HepG2 (cell line): ENCODE measurements at places on chromosomes 1 and 21. TPM values are rescaled to one million over a fixed set of nuclear protein-coding genes. Genes with fewer than 3 reads are reported as not detected.

The MAN1C1 gene
- total RNA-seq = 0.15 and 0.49 TPM in 2 replicates

The SOD1 gene
- 537 and 796 TPM in 2 replicates for total RNA-seq

GRCh38 chr1:66439031-66439740 lies 94.8 kb upstream of the SGIP1 start:
- DNase-seq = no peak
- H3K4me1 ChIP-seq = no peaks in the 10 kb centered on the region
- no peak overlapping the region for H3K4me3 ChIP-seq
- no peaks in the 10 kb centered on the region for H3K36me3 ChIP-seq
- no peaks in the 10 kb centered on the region for H3K27me3 ChIP-seq

- no peak for DNase-seq
- peaks cover 35% of the 10 kb centered on the region for H3K36me3 ChIP-seq
- H3K27me3 ChIP-seq = no peaks in the 10 kb centered on the region; the same call in 1 of the 2 replicates
- H3K27ac ChIP-seq = no peak overlapping the region
- H3K4me1 ChIP-seq = peaks cover 13% of the 10 kb centered on the region
Observed at GRCh38 chr1:46647611-46648010, 20.6 kb downstream of the ATPAF1 start.

- H3K4me3 ChIP-seq = no peak overlapping the region
- no peaks in the 10 kb centered on the region for H3K36me3 ChIP-seq
- H3K4me1 ChIP-seq = no peaks in the 10 kb centered on the region
- no peaks in the 10 kb centered on the region for H3K27me3 ChIP-seq
- H3K27ac ChIP-seq = no peak overlapping the region
- no peak for DNase-seq
Observed at GRCh38 chr21:27152996-27153395, 186.1 kb upstream of the ADAMTS5 start.

The TRIM62 gene
- total RNA-seq = 0.53 and 1.1 TPM in 2 replicates

GRCh38 chr1:30321996-30322858 lies 401.2 kb downstream of the MATN1 start:
- H3K4me3 ChIP-seq = no peak overlapping the region
- H3K4me1 ChIP-seq = no peaks in the 10 kb centered on the region
- 0 out of 2 replicates have a peak, but pooled peaks cover 1% of the 10 kb centered on the region for H3K27me3 ChIP-seq
- no peaks in the 10 kb centered on the region for H3K36me3 ChIP-seq
- DNase-seq = no peak

DNA sequence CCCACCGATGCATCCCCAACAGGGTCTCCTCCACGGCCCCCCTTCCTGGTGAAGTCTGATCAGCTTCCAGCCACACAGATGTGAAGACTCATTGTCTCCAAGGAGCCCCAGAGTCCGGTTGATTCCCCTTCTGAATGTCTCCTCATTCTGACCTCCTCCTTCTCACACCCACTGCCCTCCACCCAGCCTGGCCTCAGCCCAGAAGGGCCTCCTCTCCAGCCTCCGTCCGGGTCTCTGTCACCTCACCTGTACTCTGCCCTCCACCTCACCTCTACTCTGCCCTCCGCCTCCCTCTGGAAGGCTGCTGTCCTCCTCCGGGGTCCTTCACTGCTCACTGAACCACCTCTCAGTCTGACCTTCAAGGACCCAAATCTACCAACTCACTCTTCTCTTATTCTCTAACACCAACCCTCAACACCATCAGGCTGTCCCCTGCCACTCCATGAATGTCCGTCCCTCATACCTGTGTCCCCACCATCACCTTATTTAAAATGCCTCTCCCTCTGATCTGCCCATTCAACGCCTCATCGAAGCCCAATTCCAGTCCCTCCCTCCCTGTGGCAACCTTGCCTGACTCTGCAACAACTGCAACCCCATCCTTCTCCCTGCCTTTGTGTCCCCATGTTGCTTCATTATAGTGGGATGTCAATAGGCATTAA lies 201.2 kb downstream of the TOMM20 start:
- peaks cover 32% of the 10 kb centered on the region for H3K4me1 ChIP-seq
- H3K4me3 ChIP-seq = no peak overlapping the region
- H3K27ac ChIP-seq = no peak overlapping the region
- DNase-seq = no peak
- H3K36me3 ChIP-seq = no peaks in the 10 kb centered on the region

- no peak overlapping the region for H3K4me3 ChIP-seq
- H3K27me3 ChIP-seq = no peaks in the 10 kb centered on the region; the same call in 1 of the 2 replicates
- no peaks in the 10 kb centered on the region for H3K4me1 ChIP-seq
- H3K27ac ChIP-seq = no peak overlapping the region
Observed at GRCh38 chr1:50257940-50258685, 149.4 kb downstream of the ELAVL4 start.

The FABP3 gene
- total RNA-seq = 0.24 and 0.46 TPM in 2 replicates

The CD5L gene
- total RNA-seq = not detected in 2 replicates

- H3K36me3 ChIP-seq = no peaks in the 10 kb centered on the region
- H3K4me3 ChIP-seq = no peak overlapping the region
- no peak overlapping the region for H3K27ac ChIP-seq
- H3K27me3 ChIP-seq = no peaks in the 10 kb centered on the region
- no peaks in the 10 kb centered on the region; the same call in 1 of the 2 replicates for H3K4me1 ChIP-seq
- no peak for DNase-seq
Observed at GRCh38 chr1:183936791-183937190, 100.7 kb downstream of the COLGALT2 start.

- H3K4me1 ChIP-seq = no peaks in the 10 kb centered on the region
- H3K36me3 ChIP-seq = no peaks in the 10 kb centered on the region
- H3K27me3 ChIP-seq = no peaks in the 10 kb centered on the region
- no peak overlapping the region for H3K27ac ChIP-seq
Observed at GRCh38 chr1:89369331-89369730, 5.5 kb downstream of the GBP6 start.

DNA sequence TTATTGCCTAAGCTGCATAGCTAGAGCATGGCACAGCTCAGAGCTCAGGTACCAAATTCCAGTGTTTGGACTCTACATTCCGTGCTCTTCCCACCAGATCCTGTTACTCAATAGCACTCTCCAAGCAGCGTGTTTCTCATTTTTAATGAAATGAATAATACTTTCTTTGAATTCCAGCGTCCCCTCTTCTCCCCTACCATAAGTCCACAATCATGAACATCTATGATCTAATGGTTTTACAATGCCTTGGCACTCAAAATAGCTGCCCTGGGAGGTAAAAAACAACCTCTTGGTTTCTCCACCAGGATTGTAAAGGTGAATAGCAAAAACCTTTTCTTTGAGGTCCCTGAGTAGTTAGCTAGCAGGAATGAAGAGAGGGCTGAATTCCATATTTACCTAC lies 480.0 kb upstream of the PKN2 start:
- DNase-seq = no peak
- H3K4me3 ChIP-seq = no peak overlapping the region
- H3K27me3 ChIP-seq = no peaks in the 10 kb centered on the region; the same call in 1 of the 2 replicates
- no peak overlapping the region for H3K27ac ChIP-seq
- H3K36me3 ChIP-seq = no peaks in the 10 kb centered on the region

GRCh38 chr1:117104986-117105385 lies 16.6 kb downstream of the TRIM45 start:
- no peaks in the 10 kb centered on the region for H3K27me3 ChIP-seq
- H3K4me1 ChIP-seq = 0 out of 2 replicates have a peak, but pooled peaks cover 7% of the 10 kb centered on the region
- no peak overlapping the region for H3K27ac ChIP-seq
- no peak for DNase-seq
- H3K4me3 ChIP-seq = no peak overlapping the region

The CNR2 gene
- not detected in 2 replicates for total RNA-seq

DNA sequence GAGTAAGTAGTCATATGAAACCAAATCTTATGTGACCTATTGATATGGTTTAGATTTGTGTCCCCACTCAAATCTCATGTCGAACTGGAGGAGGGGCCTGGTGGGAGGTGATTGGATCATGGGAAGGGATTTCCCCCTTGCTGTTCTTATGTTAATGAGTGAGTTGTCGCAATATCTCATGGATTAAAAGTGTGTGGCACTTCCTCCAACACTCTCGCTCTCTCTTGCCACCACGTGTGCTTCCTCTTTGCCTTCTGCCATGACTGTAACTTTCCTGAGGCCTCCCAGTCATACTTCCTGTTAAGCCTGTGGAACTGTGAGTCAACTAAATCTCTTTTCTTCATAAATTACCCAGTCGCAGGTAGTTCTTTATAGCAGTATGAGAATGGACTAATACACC lies 241.2 kb downstream of the RGS7 start:
- no peak overlapping the region for H3K4me3 ChIP-seq
- DNase-seq = no peak
- H3K27ac ChIP-seq = no peak overlapping the region
- H3K27me3 ChIP-seq = no peaks in the 10 kb centered on the region

- H3K4me1 ChIP-seq = no peaks in the 10 kb centered on the region
- no peak overlapping the region for H3K4me3 ChIP-seq
- H3K36me3 ChIP-seq = no peaks in the 10 kb centered on the region
- no peak overlapping the region for H3K27ac ChIP-seq
Observed at GRCh38 chr21:40924641-40925040, 77.7 kb upstream of the DSCAM start.

The NOS1AP gene
- total RNA-seq = 2.5 and 3.3 TPM in 2 replicates

- H3K36me3 ChIP-seq = peaks cover 14% of the 10 kb centered on the region; the same call in 2 of the 3 replicates
- H3K27me3 ChIP-seq = no peaks in the 10 kb centered on the region
- peaks cover 50% of the 10 kb centered on the region for H3K4me1 ChIP-seq
- no peak for DNase-seq
- peak overlapping the region; percentile 96 for H3K27ac ChIP-seq
Observed at GRCh38 chr1:67687198-67687545, 2.2 kb downstream of the GADD45A start.

DNA sequence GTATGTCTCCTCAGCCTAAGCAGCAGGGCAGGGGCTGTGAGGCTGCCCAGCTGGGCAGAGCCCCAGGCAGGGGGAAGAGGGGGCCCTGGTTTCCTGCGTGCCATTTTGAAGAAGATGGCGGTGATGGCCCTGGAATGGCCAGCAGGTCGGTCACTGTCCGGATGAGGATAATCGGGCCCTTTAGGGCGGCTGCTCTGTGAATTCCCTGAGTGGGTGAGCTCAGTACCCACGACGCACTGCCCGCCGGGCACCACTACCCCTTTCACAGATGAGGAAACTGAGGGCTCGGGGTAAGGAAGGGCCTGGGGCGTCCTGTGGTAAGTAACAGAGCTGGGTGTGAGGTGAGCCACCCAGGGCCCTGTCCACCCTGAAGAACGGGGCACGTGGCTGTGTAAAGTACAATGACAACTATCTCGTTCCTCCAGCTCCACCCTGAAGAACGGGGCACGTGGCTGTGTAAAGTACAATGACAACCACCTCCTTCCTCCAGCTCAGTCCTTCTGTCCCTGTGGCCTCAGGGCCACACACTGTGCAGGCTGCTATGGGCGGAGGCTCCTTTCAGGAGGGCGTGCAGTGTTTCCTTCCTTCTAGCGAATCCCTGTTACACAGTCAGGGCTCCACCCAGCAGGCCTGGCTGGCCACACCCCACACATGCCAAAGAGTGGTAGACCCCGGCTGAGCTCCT lies 23.2 kb downstream of the ITGB2 start:
- H3K27ac ChIP-seq = no peak overlapping the region
- no peaks in the 10 kb centered on the region for H3K36me3 ChIP-seq
- H3K27me3 ChIP-seq = 0 out of 3 replicates have a peak, but pooled peaks cover 7% of the 10 kb centered on the region
- no peak overlapping the region for H3K4me3 ChIP-seq
- H3K4me1 ChIP-seq = peaks cover 41% of the 10 kb centered on the region
- no peak for DNase-seq

- H3K36me3 ChIP-seq = no peaks in the 10 kb centered on the region; the same call in 1 of the 2 replicates
- peaks cover 21% of the 10 kb centered on the region for H3K4me1 ChIP-seq
- H3K4me3 ChIP-seq = peak overlapping the region; percentile 73
- H3K27me3 ChIP-seq = peaks cover 1% of the 10 kb centered on the region; the same call in 1 of the 3 replicates
- no peak for DNase-seq
Observed at GRCh38 chr1:156591181-156591431, 470 bp upstream of the NAXE start.

DNA sequence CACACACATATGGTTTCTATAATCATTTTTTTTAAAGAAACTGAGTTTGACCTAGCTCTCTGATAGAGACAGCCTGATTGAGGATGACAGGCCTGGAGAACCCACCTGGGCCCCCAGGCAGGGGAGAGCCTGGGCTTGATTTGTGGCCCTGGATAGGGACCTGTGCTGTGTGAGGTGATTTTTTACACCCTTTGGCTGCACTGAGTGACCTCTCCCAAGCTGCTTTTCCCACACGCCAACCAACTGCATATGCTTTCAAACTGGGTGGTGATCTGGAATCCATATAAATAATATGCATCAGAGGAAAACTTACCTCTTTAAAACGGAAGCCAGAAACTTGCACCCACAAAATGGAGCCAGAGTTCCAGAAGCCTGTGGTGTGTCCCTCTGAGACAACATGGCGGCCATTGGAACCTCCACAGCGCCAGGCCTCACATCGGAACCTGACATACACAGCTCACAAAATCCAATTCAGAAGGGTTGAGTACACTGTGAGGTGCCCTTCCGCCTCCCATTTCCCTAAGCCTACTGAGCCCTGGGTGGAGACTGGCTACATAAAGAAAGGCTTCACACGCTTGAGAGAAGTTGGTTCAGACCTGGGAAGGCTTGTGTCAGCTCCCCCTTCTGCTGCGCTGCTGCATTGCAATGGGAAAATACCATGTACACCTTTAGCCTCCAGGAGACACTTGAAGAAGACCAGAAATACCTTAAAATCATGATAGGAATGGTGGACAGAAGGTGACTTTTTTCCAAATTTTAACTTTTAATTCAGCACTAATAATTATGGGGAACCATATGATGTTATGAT lies 160.7 kb downstream of the HHIPL2 start:
- no peak overlapping the region for H3K4me3 ChIP-seq
- H3K27me3 ChIP-seq = no peaks in the 10 kb centered on the region
- H3K4me1 ChIP-seq = no peaks in the 10 kb centered on the region
- H3K36me3 ChIP-seq = no peaks in the 10 kb centered on the region
- DNase-seq = peak; percentile 21
- no peak overlapping the region for H3K27ac ChIP-seq

- H3K27me3 ChIP-seq = no peaks in the 10 kb centered on the region
- DNase-seq = peak; percentile 69
- no peak overlapping the region for H3K27ac ChIP-seq
- H3K4me1 ChIP-seq = no peaks in the 10 kb centered on the region; the same call in 1 of the 2 replicates
Observed at GRCh38 chr1:235513495-235514366, 9.5 kb upstream of the B3GALNT2 start.

DNA sequence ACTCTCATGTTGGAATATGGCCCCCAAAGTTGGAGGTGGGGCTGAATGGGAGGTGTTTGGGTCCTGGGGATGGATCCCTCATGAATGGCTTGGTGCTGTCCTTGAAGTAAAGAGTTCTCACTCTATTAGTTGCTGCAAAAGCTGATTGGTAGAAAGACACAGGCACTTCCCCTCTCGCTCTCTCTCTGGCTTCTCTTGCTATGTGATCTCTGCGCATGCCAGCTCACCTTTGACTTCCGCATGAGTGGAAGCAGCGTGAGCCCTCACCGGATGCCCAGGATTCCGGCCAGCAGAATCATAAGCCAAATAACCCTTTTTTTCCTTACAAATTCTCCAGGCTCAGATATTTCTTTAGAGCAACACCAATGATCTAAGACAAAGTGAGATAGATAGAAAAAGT lies 20.9 kb upstream of the CCSAP start:
- H3K27ac ChIP-seq = no peak overlapping the region
- H3K4me1 ChIP-seq = no peaks in the 10 kb centered on the region
- H3K4me3 ChIP-seq = no peak overlapping the region
- DNase-seq = no peak

DNA sequence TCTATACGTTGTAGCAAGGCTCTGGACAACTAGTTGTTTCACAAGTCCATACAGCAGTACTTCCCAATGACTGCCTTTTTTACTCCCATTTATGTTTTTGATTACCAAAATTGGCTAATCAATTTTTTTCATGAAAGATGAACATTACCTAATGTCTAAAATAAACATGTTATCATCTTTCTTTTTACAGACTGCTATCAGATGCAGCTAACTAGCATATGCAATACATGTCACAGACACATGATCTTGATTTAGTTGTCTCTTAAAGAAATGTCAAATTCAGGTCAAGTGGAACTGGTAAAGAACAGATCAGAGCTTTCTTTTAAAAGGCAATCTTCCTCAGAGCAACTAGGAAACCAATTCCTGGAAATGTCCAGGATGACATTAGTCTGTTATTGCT lies 630 bp upstream of the DBT start:
- DNase-seq = no peak
- H3K36me3 ChIP-seq = no peaks in the 10 kb centered on the region
- H3K27ac ChIP-seq = no peak overlapping the region
- H3K4me1 ChIP-seq = peaks cover 37% of the 10 kb centered on the region
